Heart left ventricle (tissue), 16 donors: ENCODE measurements at places on chromosomes 7 and 10.

DNA sequence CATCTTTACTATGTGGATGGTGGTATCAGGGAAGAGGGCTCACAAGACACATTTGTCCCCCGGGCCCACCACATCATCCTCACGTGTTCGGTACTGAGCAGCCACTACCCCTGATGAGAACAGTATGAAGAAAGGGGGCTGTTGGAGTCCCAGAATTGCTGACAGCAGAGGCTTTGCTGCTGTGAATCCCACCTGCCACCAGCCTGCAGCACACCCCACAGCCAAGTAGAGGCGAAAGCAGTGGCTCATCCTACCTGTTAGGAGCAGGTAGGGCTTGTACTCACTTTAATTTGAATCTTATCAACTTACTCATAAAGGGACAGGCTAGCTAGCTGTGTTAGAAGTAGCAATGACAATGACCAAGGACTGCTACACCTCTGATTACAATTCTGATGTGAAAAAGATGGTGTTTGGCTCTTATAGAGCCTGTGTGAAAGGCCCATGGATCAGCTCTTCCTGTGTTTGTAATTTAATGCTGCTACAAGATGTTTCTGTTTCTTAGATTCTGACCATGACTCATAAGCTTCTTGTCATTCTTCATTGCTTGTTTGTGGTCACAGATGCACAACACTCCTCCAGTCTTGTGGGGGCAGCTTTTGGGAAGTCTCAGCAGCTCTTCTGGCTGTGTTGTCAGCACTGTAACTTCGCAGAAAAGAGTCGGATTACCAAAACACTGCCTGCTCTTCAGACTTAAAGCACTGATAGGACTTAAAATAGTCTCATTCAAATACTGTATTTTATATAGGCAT lies 9.1 kb upstream of the CSGALNACT2 start:
- no peak for DNase-seq

DNA sequence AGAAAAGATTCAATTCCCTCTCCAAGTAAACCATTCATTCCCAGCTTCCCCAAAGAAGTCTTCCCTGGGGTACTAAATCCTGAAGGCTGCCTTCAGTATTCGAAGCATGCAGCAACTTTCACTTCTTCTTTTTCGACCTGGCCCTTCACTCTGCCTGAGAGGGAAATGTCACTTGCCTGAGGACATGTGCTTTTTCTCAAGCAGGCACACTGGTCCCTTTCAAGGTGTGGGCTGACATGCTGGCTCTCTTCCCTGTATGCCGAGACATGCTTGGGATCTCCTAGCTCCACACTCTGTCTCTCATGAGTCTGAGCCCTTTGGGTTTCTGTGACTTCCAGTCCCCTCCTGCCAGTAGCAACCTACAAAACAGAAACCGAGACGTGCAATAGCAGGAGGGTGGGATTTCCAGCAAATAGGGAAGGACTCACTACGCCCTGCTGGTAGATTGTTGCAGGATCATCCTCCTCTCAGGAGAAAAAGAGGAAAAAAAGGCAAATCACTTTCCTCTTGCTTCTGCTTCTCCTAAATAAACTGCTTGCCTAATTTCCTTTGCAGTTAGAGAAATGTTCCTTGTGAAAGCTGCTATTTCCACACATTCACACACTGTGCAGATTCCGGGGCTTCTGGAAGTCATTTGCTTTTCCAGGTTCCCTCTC lies 33.5 kb downstream of the FIGNL1 start:
- no peak for DNase-seq

DNA sequence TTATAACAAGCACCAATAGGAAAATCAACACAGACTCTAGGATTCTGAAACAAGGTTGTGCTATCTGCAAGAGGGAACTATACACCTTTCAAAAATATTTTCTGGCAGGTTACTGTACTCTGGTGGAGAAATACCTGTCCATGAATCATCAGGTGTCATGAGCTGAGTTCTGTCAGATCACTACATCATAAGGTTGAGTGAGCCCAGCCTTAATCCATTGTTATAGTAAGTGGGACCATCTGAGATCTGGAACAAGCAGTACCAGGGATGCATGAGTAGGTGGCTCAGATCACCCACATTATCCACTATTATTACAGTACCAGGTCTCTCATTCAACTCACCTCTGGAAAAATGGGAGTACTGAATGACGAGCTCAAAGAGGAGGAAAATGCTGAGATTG lies 212.4 kb downstream of the DGKI start:
- no peak for DNase-seq

- no peak for DNase-seq
These were observed 26.9 kb downstream of the ABLIM1 start for GRCh38 chr10:114631090-114631665.

DNA sequence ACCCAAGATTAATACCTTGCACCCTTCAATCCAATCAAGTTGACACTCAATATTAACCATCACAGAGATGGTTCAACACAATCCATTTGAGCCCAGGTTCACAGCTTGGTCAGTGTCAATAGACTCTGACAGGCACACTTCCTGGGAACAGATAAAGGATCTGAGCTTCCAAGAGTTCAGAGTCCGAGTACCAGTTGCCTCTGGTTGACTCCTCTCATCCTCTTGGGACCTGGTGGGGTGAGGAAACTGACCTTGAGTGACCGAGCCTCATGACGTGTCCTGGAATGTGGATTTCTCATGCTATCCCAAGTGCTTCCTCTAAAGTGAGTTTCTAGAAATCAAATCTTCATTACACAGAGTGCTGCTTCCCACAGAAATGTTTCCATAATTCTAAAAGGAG lies 162.0 kb downstream of the CYP26A1 start:
- DNase-seq, result no peak
